ENCODE measurements at places on chromosomes 3 and 15. TPM values are rescaled to one million over a fixed set of nuclear protein-coding genes. Genes with fewer than 3 reads are reported as not detected.

- H3K27ac ChIP-seq: no peak overlapping the region
- no peak overlapping the region for H3K4me3 ChIP-seq
- H3K27me3 ChIP-seq: no peaks in the 10 kb centered on the region
- no peaks in the 10 kb centered on the region for H3K36me3 ChIP-seq
These were observed 9.9 kb downstream of the RARB start for GRCh38 chr3:25437953-25438352.

GRCh38 chr3:12644331-12644937 lies 19.5 kb downstream of the RAF1 start:
- DNase-seq: no peak
- peaks cover 19% of the 10 kb centered on the region for H3K4me1 ChIP-seq
- no peaks in the 10 kb centered on the region for H3K36me3 ChIP-seq
- H3K27ac ChIP-seq: no peak overlapping the region
- no peak overlapping the region for H3K4me3 ChIP-seq

DNA sequence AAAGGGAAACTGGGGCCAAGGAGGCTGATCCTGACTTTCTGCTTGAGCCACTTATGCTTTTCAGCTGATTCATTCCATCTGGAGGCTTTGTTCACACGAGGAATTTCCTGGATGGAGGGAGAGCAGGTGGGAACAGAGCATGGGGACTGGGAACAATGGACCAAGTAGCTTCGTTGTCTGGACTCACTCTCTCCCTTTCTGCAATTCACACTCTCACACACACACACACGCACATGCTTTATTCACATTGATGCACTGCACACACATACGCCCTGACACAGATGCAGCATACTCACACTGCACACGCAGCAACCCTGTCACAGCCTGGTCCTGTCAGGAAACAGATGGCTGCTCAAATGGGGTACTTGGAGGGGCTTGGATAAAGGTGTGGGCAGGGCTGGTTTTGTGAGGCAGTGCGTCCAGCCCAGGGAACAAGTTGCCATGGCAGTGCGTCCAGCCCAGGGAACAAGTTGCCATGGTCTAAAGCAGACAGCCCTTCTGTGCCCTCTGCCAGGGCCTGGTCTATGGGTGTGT lies 19.8 kb upstream of the CHCHD6 start:
- no peaks in the 10 kb centered on the region for H3K27me3 ChIP-seq
- H3K4me1 ChIP-seq: no peaks in the 10 kb centered on the region
- no peak for DNase-seq
- H3K27ac ChIP-seq: no peak overlapping the region
- no peak overlapping the region for H3K4me3 ChIP-seq
- H3K36me3 ChIP-seq: no peaks in the 10 kb centered on the region

DNA sequence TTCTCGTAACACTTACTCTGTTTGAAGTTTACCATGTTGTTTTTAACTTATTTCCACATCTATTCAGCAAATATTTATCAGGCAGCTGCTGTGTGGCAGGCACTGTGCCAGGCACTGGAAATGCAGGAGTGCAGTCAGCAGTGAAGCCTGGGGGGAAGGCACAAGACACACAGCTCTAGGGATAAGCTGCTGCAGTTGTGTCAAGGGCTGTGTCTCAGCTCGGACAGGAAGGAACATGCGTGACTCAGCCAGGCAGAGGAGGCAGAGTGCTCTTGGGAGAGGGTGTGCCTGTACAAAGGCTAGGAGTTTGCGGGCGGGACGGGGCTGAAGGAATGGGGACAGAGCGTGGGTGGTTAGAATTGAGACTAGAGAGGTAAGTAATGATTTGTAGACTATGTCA lies 24.7 kb downstream of the LYSMD4 start:
- no peaks in the 10 kb centered on the region for H3K27me3 ChIP-seq
- peak; percentile 53 for DNase-seq
- no peaks in the 10 kb centered on the region for H3K36me3 ChIP-seq
- H3K4me1 ChIP-seq: peaks cover 8% of the 10 kb centered on the region

RGMA gene
- 23.6 TPM for total RNA-seq

DNA sequence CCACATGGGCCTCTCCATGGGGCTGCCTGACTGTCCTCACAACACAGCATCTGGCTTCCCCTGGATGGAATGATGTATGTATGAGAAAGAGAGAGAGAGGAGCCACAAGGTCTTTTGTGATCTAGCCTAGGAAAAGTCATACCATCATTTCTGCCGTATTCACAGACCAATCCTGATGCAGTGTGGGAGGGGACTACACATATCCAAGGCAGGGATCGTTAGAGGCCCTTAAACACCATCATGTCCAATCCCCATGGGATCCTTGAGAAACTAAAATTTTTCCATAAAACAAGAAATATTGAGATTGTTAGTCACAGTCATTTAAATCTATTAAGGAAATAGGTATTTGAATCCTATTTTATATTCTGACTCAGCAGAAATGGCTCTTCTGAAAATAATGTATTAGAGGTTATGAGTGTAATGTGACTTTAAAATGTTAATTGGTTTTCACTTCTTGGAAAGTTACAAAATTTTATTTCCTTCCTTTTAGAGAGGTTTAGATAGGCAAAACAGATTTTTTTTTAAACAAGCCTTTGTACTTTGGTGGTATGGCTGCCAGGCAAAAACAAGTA lies 65.1 kb upstream of the TSC22D2 start:
- no peak for DNase-seq
- H3K27ac ChIP-seq: no peak overlapping the region
- H3K4me3 ChIP-seq: no peak overlapping the region
- no peaks in the 10 kb centered on the region for H3K4me1 ChIP-seq
- no peaks in the 10 kb centered on the region for H3K36me3 ChIP-seq

DNA sequence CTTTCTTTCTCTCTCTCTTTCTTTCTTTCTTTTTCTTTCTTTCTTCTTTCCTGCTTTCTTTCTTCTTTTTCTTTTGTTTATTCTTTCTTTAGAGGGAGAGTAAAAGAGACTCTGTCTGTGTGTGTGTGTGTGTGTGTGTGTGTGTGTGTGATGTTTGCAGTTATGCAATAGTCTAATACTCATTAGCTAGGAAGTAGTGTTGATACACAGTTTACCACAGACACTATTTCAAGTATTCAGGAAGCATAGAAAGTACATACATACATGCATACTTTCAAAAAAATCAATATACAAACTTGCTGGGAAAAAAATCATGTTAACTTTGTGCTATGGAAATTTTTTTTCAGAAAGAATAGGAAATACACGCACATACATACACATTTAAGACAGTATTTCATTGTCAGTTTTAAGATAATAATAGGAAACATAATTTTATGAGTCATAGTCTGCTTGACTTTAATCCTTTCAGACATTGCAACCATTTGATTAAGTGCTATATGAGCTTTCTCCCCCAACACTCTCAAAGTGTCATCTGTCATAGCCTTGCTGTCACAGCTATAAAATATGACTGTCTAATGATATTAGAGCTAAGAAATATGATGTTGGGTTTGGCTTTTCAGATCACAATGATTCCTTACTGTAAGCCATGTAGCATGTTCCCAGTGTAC lies 74.9 kb upstream of the EPHA3 start:
- DNase-seq: no peak
- no peaks in the 10 kb centered on the region for H3K36me3 ChIP-seq
- no peak overlapping the region for H3K27ac ChIP-seq
- H3K4me3 ChIP-seq: no peak overlapping the region

GRCh38 chr15:52699457-52699856 lies 20.3 kb upstream of the ATOSA start:
- no peak overlapping the region for H3K4me3 ChIP-seq
- no peak overlapping the region for H3K27ac ChIP-seq
- no peaks in the 10 kb centered on the region for H3K36me3 ChIP-seq
- H3K27me3 ChIP-seq: no peaks in the 10 kb centered on the region
- DNase-seq: no peak
- no peaks in the 10 kb centered on the region for H3K4me1 ChIP-seq

MITF gene
- 19.7 TPM for total RNA-seq

TTC23 gene
- total RNA-seq: 25.9 TPM

MORC1 gene
- not detected for total RNA-seq

DNA sequence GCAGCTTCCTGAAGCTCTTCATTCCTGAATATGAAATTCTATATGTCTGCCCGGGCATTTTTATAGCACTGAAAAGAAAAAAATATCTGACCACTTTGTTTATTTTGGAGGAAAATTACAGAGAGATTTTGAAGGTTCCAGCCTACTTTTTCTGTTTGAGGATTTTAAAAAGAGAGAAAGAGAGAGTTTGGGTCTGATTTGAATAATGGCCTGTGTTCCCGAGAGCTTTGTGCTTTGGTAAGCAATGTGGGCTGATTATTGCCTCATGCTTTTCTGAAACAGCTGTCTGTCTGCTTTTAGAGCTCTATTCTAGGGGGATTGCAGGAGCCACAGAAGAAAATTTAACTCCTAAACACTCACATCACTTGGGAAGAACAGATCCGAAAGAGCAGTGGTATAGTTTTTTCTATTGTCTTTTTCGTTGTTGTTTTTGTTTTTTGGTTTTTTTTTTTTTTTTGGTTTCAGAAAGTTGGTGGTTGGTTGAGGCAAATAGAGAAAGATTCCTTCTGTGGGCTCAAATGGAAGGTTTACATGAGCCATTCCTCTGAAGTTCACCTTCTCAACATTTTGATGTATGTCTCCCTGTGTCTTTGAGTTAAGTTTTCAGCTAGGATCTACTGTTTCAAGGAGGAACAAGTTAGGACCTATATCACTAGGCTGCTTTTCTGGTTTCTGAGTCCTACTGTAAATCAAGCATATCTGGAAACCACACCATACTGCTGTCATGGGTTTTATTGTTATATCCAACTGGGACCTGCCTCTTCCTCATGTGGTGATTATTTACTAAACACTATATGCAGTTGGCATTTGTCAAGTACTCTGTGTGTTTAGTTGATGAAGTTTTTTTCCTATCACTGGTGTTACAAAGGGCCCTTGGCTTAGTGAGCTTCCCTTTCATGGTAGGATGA lies 178.9 kb downstream of the KCNMB2 start:
- H3K27me3 ChIP-seq: no peaks in the 10 kb centered on the region
- no peaks in the 10 kb centered on the region for H3K4me1 ChIP-seq
- DNase-seq: no peak
- H3K4me3 ChIP-seq: no peak overlapping the region
- H3K27ac ChIP-seq: no peak overlapping the region

VGLL3 gene
- total RNA-seq: 36.3 TPM

DNA sequence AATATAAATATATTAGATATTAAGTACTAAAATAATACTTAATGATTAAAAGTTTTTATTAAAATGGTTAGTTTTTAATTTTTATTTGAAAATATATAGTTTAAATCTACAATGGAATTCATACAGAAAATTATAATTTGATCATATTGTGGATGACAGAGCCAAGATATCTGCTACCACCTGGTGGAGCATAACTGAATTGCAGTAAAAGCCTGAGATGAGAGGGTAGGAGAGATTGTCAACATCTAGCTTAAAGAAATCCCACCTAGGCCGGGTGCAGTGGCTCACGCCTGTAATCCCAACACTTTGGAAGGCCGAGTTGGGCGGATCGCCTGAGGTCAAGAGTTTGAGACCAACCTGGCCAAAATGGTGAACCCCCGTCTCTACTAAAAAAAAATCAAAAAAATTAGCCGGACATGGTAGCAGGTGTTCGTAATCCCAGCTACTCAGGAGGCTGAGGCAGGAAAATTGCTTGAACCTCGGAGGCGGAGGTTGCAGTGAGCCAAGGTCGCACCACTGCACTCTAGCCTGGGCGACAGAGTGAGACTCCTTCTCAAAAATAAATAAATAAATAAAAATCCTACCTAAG lies 25.1 kb upstream of the CSTA start:
- no peaks in the 10 kb centered on the region for H3K27me3 ChIP-seq
- no peak overlapping the region for H3K4me3 ChIP-seq
- H3K27ac ChIP-seq: no peak overlapping the region
- no peaks in the 10 kb centered on the region for H3K36me3 ChIP-seq
- H3K4me1 ChIP-seq: peaks cover 4% of the 10 kb centered on the region
- DNase-seq: no peak

DNA sequence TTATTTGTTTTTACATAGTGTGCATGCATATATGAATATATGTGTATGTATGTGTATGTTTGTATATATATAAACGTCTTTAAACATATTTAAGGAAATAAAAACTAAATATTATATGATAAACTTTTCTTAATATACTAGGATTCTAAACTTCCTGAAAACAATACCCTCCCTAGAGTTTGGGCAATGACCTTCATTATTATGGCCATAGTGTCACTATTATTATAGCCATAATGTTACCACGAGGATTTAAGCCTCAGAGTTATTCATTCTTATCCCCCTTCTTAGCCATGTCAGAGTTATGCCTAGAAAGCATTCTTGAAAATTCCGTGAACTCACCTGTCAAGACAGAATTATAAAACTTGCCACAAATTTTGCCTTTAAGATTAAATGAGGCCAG lies 335.5 kb downstream of the ERC2 start:
- H3K36me3 ChIP-seq: no peaks in the 10 kb centered on the region
- no peak overlapping the region for H3K4me3 ChIP-seq

DNA sequence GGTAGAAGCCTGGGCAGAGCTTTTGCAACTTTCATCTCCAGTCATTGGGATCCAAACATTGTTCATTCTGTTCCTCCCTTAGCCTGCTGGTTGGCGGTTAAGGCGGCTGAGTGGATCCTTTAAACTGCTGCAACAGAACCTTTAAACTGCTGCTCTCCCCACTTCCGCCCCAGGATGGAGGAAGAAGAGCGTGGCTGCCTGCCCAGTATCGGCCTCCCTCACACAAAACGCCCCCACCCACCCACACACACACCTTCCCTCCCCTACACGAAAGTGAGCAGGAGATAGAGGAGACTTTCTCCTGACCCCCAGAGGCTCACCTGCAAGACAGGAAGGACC lies 460 bp upstream of the ZMAT3 start:
- H3K4me1 ChIP-seq: no peaks in the 10 kb centered on the region
- DNase-seq: peak; percentile 35
- peak overlapping the region; percentile 78 for H3K27ac ChIP-seq
- no peaks in the 10 kb centered on the region for H3K36me3 ChIP-seq
- peak overlapping the region; percentile 75 for H3K4me3 ChIP-seq

EBLN2 gene
- total RNA-seq: 3.0 TPM

DNA sequence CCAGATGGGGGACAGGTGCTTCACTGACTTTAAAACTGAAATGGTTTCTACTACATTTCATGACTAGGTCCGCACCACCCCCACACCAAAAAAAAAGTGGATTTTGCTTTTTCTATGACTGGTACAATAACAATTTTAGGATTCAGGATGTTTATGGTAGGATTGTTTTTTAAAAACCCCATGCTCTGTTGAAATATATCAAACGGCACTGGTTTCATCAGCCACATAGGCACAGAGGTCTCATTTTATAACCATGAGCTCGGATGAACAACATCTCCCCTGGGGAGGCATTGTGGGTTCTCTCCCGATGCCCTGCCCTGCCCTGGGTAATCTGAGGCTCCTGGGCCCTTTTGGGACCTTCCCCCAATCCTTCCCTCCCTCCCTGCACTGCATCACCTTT lies 202.7 kb upstream of the KBTBD8 start:
- H3K27me3 ChIP-seq: no peaks in the 10 kb centered on the region
- no peak for DNase-seq
- H3K36me3 ChIP-seq: no peaks in the 10 kb centered on the region
- H3K27ac ChIP-seq: no peak overlapping the region
- no peak overlapping the region for H3K4me3 ChIP-seq
- no peaks in the 10 kb centered on the region for H3K4me1 ChIP-seq
